ENCODE measurements at places on chromosomes 11 and 22.

GRCh38 chr11:96318399-96318798 is 24.6 kb downstream of the MAML2 start:
- no peak for DNase-seq

DNA sequence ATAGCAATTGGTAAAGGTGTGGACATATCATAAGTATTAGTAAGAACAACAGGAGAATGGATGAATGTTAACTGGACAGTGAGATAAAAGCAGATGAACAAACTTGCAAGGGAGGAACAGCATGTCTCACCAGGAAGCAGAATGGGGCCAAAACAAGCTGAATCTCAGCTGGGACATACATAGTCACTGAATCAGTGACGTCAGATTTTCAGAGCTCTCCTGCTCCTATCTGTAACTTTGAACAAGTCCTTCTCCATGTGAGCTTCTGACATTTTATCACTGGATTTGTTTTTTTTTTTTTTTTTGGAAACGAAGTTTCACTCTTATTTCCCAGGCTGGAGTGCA is 118.7 kb downstream of the BBOX1 start:
- DNase-seq, result no peak

GRCh38 chr22:27168681-27169080 is 511.3 kb downstream of the MIAT start:
- no peak for DNase-seq

DNA sequence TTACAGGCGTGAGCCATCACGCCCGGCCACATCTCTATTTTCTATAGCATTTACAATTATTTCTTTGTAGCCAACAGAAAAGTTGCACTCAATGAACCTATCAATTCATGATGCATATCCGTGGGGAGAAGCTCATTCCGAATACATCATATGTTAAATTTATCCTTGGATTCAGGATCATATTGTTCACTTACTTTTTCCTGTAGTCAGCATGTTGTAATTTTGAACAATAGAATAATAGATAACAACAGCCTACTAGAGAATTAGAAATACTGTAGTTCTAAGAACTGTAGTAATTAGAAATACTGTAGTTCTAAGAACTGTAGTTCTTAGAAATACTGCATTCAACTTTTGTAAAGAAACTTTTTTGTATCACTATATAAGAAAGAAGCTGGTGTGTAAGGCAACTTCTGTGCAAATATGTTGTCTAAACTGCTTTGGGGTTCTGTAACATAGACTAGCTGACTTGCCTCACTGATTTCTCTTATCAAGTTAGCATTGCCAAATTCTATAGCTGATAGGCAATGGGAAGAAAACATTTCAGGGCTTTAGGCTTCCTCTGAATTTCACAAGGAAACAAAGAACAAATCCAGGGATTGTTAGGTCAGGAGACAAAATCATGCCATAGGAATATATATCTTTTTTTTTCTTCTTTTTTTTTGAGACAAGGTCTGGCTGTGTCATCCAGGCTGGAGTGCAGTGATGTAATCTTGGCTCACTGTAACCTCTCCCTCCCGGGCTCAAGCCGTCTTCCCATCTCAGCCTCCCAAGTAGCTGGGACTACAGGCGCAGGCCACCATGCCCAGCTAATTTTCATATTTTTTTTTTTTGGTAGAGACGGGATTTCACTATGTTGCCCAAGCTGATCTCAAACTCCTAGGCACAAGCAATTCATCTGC is 91.9 kb downstream of the CSTPP1 start:
- no peak for DNase-seq

DNA sequence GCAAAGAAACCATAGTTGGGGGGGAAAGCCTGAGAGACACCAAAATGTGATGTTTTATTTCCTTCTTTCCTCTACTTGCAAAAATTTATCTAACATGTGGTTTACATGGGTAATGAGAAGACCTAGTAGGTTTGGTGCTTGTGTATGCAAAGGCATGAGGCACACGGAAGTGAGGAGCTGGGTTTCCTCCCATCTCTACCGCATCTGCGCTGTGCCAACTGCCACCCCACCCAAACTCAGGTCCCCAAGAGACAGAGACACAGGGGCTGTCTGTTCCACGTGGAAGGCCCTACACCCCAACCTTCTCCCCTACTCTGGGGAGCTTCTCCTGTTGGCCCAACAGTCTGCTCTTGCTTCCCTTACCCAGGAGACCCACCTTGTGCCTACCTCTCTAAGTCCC is 4.8 kb downstream of the RTL6 start:
- DNase-seq, result no peak

DNA sequence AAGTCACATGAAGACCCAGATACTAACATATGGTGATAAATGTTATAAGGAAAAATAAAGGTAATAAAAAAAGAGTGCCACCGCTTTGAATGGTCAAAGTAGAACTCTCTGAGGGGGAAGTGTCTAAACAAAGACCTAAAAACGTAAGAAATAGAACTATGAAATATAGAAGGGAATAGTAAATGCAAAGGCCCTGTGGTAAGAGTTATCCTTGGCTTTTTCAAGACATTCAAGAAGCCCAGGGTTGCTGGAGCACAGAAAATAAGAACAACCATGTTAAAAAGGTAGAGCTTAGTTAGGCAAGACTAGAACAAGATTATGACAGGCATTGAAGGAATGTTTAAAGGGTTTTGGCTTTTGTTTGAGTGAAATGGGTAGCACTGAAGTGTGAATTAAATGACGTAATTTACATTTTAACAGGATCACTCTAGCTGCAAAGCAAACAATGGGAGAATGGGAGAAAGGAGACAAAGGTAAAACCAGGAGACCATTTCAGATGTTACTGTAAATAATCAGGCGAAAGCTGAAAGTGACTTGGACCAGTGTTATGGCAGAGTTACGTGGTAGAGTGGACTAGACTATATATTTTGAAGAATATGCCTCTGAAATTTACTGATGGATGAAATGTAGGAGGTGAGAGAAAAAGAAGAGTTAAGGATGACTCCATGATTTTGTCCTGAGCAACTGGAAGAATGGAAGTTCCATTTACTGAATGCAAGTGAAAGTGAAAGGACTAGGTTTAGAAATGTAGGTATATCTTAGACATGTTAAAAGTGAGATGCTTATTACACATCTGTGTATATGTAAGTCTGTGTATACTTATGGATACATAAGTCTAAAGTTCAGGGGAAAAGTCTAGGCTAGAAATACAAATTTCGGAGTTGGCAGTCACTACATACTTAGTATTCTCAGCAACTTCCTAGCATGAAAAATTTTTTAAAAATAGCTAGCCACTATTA is 28.5 kb downstream of the BTBD10 start:
- no peak for DNase-seq

- no peak for DNase-seq
These were observed 3.3 kb upstream of the CARD10 start for GRCh38 chr22:37522482-37522881.

DNA sequence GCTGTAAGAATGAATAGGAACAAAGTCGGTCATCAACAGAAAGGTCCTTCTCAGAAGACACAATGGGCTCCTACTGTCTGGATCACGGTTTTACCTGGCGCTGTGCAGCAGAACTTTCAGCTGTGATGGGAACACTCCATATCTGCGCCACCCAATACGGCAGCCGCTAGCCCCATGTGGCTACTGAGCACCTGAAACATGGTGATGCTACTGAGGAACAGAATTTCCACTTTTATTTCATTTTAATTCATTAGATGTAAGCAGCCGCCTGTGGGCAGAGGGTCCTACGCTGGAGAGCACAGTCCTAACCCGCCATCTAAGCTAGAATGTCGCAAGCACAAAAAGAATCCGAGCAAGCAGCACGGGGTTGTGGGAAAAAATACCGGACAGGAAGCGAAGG is 2.7 kb downstream of the SULT4A1 start:
- DNase-seq, result no peak

DNA sequence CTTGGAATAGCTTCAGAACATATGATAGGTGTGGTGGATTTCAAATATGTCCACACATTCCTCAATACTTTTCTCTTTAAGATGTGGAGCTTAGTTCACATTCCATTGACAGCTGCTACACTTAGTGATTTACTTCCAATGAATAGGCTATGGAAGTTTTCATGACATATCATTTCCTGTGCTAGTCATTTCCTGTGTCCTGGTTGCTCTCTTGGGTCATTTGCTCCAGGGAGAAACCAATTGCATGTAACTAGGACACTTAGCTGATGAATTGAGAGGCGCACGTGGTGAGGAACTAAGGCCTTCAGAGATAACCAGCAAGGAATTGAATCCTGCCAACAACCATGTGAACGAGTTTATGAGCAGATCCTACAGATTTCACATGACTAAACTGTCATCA is 120.9 kb downstream of the SLC17A6 start:
- DNase-seq, result no peak

DNA sequence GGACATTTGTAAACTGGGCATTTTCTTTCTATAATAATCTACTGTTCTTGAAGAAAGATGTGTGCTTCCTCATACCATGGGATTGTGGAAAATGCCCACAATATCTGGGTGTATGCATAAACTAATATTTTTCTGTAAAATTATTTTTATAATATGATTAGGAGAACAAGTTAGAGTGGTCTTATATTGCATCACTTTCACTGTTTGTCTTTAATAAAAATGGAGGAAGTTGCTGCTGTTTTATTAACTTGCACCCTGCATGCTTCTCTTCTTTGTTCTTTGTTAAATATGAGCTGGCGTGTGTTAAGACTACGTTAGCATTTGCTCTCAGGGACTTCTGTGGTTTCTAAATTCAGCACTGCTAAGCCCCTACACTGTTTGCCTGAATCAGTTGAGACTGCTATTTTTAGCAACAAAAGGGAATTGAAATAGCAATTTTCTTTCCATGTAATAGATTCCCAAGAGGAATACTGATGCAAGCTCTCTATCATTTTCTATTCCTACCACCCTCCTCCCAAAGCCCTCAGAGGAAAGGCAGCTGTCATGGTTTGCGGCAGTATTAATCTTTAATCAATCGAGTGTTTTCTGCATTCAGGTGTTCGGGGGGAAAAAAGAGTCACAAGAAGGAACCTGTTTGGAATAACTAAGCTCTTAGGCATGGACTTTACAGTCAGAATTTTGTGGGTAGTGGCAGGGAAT is 56.1 kb downstream of the HSD17B12 start:
- no peak for DNase-seq

DNA sequence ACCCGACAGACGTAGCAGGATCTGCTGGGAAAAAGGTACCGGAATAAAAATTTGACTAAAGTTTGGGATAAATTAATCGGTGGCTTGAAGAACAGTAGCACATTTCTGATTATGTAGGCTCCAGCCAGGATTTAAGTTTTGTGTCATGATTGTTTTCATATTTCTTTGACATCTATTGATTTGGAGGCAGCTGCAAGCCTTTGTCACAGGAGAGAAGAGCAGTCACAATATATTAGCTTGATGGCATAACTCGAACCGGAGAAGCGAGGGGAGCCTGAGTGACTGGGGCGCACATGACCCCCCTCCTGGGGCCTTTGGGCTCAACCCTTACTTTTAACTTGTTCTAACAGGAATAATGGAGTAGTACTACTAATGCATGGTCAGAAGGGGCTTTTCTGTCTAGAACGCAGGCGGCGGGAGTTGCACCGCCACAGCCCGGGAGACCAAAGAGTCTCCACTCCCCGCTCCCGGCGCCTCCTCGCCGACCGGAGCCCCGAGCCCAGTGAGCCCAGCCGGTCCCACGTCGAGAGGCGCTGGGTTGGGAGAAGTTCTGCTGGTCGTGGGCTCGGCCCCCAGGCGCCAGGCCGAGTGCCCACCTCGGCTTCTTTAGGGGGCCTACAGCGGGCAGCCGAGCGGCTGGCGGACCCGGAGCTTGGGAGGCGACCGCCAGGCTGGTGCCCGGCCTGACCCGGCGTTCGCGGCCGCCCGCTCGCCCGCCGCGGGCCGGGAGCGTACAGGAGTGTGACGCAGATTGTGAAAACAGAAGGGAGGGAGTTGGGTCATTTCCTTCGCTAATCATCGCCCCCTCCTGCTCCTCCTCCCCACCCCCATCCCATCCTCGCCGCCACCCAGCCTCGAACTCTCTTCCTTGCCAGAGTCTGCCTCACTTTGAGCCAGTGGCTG is 15.7 kb upstream of the PAX6 start:
- DNase-seq, result no peak

- DNase-seq, result no peak
These were observed 77.6 kb upstream of the SESN3 start for GRCh38 chr11:95308512-95309035.
